Activated naive CD4-positive, alpha-beta T cell treated with anti-CD3 and anti-CD28 coated beads, Interleukin-2, amount 50 U/mL, for 16 hours (primary cell): ENCODE measurements at places on chromosomes 4 and X.

DNA sequence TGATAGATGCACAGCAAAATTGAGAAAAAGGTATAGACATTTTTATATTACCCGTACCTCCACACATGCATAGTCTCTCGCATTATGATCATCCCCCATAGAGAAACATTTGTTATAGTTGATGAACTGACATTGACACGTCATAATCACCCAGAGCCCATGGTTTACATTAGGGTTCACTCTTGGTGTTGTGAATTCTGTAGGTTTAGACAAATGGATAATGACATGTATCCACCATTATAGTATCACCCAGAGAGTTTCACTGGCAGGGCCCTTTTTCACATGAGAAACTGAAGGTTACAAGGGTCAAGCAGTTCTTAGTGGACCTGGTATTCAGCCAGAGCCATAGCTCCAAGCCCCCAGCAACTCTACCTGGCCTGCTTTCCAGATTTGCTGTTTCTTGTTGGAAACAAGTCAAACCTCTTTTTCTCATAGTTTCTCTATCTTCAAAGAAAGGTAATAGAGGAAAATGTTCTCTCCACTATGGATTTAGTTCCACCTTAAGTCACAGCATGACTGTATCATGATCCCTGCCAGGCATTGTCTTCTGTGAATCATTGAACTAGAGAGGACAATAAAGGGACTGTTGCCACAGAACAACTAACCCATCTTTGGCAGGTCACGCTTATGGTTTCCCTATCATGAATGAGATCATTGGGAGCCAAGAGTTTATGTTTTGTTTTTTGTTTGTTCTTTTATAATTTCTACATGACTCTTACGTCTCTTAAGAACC is 64.0 kb downstream of the HHIP start:
- DNase-seq: no peak

GRCh38 chrX:101203761-101204351 is 15.7 kb upstream of the DRP2 start:
- no peak for DNase-seq

DNA sequence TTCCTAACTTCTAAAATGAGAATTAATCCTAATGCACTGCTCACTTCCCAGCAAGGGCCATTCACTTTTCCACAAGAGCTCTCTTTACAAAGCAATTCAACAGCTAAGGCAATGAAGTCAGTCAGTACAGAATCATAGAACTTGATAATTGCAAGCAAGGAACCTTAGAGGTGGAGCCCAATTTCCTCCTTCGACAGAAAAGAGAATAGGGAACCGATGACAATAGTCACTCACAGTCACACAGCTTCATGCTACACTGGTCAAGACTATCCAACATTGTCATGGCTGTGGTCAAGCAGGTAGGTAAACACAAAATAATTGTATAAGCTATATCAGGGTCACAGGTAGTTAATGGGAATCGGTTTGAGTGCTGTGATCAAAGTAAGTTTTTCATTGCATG is 90.0 kb downstream of the ELOVL6 start:
- no peak for DNase-seq

DNA sequence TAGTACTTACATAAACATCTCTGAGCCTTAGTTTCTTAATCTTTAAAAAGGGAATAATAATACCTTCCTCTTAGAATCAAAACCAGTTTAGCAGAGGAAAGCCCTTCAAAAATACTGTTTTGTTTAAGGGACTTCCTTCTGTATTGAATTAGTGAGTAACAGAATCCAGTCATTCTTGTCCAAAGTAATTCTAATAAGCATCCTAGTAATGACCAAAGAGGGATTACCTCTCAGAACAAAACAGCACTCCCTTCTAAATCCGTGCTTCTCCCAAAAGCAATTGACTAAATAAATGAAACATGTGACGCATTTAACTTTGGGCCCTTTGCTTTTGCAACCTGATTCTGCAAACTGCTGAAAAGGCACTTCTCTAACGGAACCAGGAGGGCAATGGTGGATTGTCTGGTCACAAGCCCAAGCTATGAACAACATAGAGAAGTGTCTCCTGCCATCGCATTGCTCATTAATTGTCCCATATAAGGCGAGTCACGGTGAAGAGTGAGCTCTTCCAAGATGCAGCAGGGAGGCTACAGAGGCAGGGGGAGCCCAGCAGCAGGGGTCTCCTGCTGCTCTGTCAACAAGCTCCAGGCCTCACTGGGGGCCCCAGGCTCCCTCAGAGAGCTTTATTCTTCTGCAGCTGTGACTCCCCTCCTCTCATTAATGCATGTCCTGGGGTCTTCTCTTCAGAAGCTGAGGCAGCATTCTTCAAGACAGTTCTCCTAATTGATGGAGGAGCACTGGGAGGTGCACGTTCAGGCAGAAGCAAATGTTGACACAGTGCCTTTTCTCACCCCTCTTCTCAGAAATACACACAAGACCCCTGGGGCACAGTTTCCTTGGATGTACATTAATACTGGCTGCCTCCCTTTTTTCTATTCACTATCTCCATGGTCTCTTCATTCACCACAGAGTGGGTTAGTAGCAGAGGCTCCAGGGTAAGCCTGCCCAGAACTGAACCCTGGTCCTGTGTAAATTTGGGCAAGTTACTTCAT is 419.6 kb upstream of the RASGEF1B start:
- no peak for DNase-seq

GRCh38 chr4:60117726-60118323 is 1082.3 kb upstream of the ADGRL3 start:
- DNase-seq: no peak

GRCh38 chr4:20698382-20698781 is 1.9 kb upstream of the PACRGL start:
- no peak for DNase-seq

DNA sequence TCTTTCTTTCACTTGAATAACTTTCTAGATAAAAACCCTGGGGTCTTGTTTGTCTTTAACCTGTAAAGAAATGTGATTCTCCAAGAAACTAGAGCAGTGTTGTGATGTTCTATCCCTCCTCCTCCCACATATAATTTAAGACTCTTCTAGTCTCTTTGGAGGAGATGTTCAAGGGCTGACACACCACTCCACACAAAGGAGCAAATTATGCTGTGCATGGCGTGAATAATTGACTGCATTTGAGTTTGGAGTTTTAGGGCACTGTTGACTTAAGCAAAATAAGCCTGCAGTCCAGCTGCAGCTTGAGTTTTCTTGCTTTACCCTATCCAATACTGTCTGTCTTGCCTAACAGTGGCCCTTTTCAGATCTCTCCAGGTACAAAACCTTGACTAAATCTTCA is 119.7 kb downstream of the CHRDL1 start:
- no peak for DNase-seq

DNA sequence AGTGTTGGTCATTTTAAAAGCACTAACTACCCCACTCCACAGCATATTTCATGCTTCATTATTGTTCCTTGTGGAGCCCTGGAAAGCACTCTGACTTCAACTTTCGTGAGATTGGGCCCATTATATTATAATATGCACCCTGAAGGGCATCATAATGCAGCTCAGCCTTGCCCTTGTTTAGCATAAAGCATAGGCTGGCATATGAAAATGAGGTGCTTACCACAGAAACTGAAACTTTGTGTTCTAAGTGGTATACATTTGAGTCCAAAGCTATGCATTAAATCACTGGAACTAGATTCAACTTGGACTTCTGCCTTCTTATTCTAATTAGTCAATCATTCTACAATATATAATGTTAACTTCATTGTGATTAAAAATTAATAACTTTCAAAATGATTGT is 1027.9 kb downstream of the STIM2 start:
- DNase-seq: no peak

DNA sequence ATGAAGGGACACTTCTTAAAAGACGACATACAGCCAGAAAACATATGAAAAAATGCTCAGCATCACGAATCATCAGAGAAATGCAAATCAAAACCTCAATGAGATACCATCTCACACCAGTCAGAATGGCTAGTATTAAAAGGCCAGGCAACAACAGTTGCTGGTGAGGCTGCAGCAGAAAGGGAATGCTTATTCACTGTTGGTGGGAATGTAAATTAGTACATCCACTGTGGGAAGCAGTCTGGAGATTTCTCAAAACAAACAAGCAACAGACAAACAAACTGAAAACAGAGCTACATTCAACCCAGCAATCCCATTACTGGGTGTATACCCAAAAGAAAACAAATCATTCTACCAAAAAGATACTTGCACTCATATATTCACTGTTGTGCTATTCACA is 197.9 kb downstream of the EVC2 start:
- no peak for DNase-seq

GRCh38 chrX:74382613-74383012 is 38.7 kb upstream of the SLC16A2 start:
- DNase-seq: peak; percentile 47

GRCh38 chr4:109588176-109588575 is 28.1 kb downstream of the MCUB start:
- DNase-seq: peak; percentile 62

GRCh38 chr4:80155316-80155982 is 41.9 kb upstream of the PRDM8 start:
- DNase-seq: no peak

GRCh38 chr4:181897935-181898334 is 345.3 kb upstream of the TENM3 start:
- DNase-seq: no peak

- no peak for DNase-seq
These were observed 694.8 kb upstream of the INTU start for GRCh38 chr4:126937846-126938422.

- no peak for DNase-seq
These were observed 875 bp downstream of the RGS12 start for GRCh38 chr4:3293401-3294391.

- no peak for DNase-seq
These were observed 23.8 kb upstream of the NSG1 start for GRCh38 chr4:4362991-4363697.

DNA sequence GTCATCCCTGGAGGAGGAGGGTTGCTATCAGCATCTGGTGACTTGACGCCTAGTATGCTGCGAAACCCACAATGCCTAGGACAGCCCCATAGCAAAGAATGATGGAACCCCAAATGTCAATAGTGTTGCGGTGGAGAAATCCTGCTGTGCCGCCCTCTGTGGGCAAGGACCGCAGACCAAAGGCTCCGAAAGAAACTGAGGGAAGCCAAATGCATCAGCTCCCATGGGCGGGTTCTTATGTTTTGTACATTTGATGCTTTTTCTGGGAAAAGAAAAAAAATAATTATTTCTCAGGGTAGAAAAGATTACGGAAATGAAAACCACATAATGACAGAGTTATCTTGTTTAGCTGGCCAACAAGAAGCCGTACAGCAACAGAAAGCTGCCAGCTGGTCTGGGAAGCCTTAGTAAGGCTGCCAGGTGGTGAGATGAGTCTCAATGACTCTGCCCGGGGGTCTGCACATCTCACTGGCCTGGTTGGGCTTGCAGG is 95.0 kb upstream of the TBL1X start:
- DNase-seq: no peak

- no peak for DNase-seq
These were observed 595.6 kb downstream of the TRAM1L1 start for GRCh38 chr4:116489739-116490138.

DNA sequence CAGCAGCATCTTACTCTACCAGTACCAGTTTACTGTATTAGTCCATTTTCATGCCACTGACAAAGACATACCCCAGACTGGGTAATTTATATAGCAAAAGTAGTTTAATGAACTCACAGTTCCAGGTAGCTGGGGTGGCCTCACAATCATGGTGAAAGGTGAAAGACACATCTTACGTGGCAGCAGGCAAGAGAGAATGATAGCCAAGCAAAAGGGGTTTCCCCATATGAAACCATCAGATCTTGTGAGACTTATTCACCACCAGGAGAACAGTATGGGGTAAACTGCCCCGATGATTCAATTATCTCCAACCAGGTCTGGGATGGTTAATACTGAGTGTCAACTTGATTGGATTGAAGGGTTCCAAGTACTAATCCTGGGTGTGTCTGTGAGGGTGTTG is 69.3 kb downstream of the YIPF6 start:
- DNase-seq: no peak

- DNase-seq: no peak
These were observed 165.0 kb upstream of the GABRA2 start for GRCh38 chr4:46554760-46555465.

DNA sequence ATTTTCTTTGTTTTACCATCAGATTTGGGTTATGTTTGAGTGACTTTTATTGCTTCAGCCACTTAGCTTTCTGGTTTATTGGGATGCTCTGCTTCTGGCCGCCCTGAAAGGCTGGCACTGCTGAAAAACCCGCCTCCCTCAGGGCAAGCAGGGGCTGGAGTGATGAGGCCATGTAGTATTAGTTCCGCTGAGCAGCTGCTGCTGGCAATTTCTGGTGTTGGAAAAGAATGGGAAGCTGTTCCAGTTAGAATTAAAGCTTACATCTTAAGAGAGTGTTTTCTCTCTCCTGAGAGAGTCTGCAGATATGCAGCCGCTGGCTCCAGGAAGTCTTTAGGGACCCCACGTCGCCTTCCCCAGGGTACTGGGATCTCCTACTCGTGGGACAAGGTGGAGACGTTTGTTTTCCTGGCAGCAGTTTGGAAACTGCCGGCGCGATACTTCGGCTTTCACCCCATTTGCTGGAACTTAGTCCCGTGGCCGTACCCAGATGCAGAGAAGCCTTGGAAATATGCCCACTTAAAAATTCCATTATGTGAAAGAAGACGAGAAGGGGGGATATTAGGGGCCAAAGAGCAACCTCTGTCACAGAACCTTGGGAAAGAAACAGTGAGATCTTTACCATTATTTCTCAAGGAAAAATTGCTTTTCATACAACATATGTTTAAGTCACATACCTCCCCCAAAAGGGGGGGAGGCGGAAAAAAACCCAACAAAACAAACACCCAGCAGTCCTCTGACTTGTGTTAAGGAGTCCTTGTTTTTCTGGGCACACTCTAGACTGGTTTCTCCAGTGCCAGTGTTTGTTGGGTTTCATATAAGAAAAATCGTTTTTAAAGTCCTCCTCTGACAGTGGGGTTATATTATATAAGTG is 72.6 kb downstream of the TMEM131L start:
- DNase-seq: no peak

- DNase-seq: no peak
These were observed 168.6 kb upstream of the KLF3 start for GRCh38 chr4:38495446-38495845.

DNA sequence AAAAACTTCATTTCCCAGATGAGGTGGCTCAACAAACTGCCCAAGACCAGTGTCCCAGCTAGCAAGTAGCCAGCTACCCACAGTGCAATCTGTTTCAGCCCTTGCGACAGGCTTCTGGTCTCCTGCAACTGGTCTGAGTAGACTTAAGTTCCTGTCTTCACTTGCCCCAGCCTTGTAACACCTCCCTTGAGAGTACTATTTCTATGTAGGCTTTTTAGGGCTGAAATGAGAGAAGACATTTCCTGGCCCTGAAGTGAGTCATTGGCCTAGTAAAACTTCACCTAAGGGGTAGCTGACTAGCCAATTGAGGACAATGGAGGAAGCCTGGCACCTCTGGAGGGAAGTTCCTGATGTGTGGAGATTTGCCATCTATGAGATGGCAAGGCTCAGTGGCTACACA is 80.1 kb upstream of the STIM2 start:
- no peak for DNase-seq

GRCh38 chr4:53744446-53745160 is 153.3 kb upstream of the LNX1 start:
- no peak for DNase-seq

- DNase-seq: no peak
These were observed 95.5 kb downstream of the EIF4E start for GRCh38 chr4:98833384-98833783.

GRCh38 chrX:85203461-85203970 is 40.1 kb downstream of the SATL1 start:
- no peak for DNase-seq

GRCh38 chrX:46770817-46771163 is 11.9 kb upstream of the SLC9A7 start:
- DNase-seq: no peak

GRCh38 chr4:150173432-150173861 is 95.2 kb downstream of the DCLK2 start:
- no peak for DNase-seq
